ENCODE measurements at places on chromosomes 16 and 17.

GRCh38 chr16:49516382-49517036 lies 142.9 kb downstream of the C16orf78 start:
- DNase-seq: no peak

DNA sequence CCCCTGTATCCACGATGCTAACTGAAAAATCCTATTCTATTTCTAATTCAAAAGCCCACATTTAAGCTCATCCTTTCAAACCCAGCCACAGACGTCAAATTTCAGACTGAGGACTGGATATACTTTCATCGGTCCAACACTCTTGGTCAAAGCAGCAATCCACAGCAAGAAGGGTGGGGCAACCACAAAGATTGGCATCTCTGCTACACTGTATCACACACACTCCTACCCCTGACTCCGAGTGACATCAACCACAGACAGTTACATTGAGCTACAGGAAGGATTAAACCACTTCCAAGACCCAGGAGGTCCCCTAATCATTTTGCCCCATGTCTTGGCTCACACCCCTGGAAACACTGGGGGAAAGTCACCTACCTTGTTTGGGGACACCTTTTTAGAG lies 61.3 kb downstream of the GRIN2A start:
- no peak for DNase-seq

GRCh38 chr16:66354034-66354909 lies 12.2 kb upstream of the CDH5 start:
- no peak for DNase-seq

GRCh38 chr16:52114379-52114778 lies 432.6 kb downstream of the TOX3 start:
- DNase-seq: no peak

GRCh38 chr16:71974068-71974818 lies 26.0 kb downstream of the PKD1L3 start:
- no peak for DNase-seq

DNA sequence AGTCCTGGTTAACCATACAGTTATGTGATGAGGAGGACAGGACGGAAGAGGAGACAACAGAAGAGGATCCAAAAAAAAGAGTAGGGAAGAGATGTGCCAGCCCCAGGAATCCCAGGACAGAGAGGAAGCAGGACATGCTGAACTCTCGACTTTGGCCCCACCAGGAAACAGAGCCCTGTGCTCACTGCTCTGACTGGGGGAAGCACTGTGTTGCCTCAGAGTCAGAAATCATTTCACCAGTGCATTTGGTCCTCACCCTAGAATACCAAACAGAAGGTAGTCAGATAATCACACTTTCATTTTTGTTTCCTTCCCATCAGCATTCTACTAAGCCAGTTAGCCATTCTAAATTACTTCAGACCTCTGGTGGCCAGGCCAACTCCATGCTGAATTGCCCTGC lies 421.0 kb upstream of the CDH5 start:
- no peak for DNase-seq

- no peak for DNase-seq
Observed at GRCh38 chr16:48820379-48820778, 210.4 kb upstream of the N4BP1 start.
